Stimulated activated CD4-positive, alpha-beta T cell treated with anti-CD3 and anti-CD28 coated beads, Interleukin-2, amount 100 ng/mL, for 4 hours (primary cell): ENCODE measurements at places on chromosomes 4 and X.

- DNase-seq, result no peak
Measured at GRCh38 chr4:26912810-26913209, 52.2 kb downstream of the STIM2 start.

DNA sequence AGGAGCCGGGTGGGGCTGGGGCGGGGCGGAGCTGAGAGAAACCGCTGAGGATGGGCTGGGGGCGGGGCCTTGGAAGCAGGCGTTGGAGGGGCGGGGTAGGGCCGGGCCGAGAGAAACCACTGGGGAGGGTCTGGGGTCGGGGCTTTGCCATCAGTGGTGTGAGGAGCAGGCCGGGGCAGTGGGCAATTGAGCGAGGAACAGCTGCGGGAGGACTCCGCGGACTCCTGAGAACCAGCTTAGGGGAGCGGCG is 1.3 kb upstream of the EOLA2 start:
- no peak for DNase-seq

GRCh38 chr4:176380352-176381157 is 60.8 kb downstream of the SPCS3 start:
- DNase-seq, result no peak

GRCh38 chr4:169657470-169658107 is 37.2 kb downstream of the CLCN3 start:
- no peak for DNase-seq

GRCh38 chr4:59772641-59773139 is 1427.4 kb upstream of the ADGRL3 start:
- no peak for DNase-seq

- no peak for DNase-seq
Measured at GRCh38 chrX:95040104-95040503, 1366.1 kb downstream of the FAM133A start.

DNA sequence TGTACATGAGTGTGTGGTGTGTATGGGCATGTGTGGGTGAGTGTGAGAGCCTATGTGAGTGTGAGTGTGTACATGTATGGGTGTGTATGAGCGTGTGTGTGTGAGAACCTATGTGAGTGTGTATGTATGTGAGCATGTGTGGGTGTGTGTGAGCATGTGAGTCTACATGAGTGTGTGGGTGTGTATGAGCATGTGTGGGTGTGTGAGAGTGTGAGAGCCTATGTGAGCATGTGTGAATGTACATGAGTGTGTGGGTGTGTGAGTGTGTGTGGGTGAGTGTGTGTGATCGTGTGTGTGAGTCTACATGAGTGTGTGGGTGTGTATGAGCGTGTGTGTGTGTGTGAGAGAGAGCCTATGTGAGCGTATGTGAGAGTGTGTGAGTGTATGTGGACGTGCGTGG is 205.4 kb upstream of the PSAPL1 start:
- no peak for DNase-seq

- DNase-seq, result no peak
Measured at GRCh38 chr4:125734504-125734903, 419.7 kb downstream of the FAT4 start.
